B cell (primary cell): ENCODE measurements at places on chromosomes 11 and 22. TPM values are rescaled to one million over a fixed set of nuclear protein-coding genes. Genes with fewer than 3 reads are reported as not detected.

SLC29A2 gene
- total RNA-seq, result 18.5 and 20.1 TPM in 2 replicates

P2RY2 gene
- 0.37 and 0.73 TPM in 2 replicates for total RNA-seq

DNAJB13 gene
- total RNA-seq, result 0.15 TPM in 1 of 2 replicates, not detected in the other

RIMBP3B gene
- total RNA-seq, result 0.49 and 1.6 TPM in 2 replicates

DNA sequence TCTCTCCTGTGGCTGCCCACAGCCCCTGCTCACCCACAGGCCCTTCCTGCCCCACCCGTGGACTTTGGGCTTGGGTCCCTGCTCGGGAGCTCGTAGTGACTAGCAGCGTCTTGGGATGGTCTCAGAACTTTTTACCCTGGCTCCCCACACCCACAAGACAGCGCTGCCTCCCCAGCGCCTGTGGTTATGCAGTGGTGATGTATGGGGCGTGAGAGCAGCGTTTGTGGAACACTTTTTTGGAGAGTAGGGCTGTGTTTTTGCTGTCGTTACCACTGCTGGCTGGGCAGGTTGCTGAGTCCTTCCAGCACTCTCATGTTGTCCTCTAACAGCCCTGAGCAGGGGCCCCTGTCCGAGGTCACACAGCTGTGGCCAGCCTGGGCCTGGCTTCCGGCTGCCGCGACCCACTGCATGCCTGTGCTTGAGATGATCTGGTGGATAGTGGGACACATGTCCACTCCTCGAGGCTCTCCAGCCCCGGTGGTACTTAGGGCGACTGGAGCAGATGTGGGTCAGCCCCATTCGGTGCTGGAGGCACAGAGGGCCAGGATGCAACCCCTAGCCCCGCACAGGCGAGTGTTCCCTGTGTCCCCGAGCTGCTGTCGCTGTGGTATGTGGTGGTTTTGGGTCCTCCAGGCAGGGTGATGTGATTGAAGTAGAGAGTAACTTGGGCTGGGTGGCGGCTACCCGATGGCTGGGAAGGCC lies 7.1 kb upstream of the GRAMD4 start:
- no peaks in the 10 kb centered on the region for H3K27me3 ChIP-seq
- DNase-seq, result no peak
- peak overlapping the region; percentile 46 for H3K4me3 ChIP-seq

DNA sequence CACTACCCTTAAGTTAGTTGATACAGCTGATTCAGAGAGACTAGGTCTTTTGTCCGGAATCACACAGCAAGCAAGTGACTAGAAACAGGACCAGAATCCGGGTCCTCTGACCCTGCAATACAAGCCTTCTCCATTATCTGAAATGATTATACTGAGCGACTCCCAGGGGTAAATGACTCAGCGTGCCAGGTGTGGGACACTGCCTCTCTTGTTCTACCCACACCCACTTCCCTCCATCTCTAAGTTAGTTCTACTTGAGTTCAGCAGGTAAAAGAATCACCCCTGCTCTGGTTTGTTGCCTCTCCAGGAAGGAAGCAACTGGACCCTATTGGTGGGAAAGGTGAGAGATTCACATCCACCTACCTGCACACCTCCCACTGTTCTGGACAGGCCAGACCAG lies 156.9 kb downstream of the DBX1 start:
- H3K4me1 ChIP-seq, result no peaks in the 10 kb centered on the region
- no peaks in the 10 kb centered on the region for H3K27me3 ChIP-seq
- DNase-seq, result no peak
- no peaks in the 10 kb centered on the region for H3K36me3 ChIP-seq
- no peak overlapping the region for H3K4me3 ChIP-seq

DNA sequence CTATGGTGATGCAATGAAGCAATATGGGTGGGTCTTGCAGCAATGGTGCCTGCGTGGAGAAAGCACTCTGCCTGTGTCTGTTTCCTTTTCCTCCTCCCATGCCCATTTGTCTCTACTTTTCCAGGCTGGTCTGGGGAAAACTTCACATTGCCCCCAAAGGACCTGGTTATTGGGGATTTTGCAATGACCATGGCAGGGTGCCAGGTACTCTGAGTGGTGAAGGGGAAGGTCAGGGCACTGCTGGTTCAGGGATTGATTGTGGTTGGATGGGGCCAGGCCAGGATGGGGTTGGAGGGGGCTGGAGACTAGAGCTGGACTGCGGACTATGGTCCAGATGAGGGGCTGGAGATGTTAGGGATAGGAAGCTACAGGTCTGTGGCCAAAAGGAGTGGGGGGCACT lies 92.1 kb downstream of the INSC start:
- no peak for DNase-seq
- H3K27ac ChIP-seq, result no peak overlapping the region
- H3K4me1 ChIP-seq, result no peaks in the 10 kb centered on the region

DNA sequence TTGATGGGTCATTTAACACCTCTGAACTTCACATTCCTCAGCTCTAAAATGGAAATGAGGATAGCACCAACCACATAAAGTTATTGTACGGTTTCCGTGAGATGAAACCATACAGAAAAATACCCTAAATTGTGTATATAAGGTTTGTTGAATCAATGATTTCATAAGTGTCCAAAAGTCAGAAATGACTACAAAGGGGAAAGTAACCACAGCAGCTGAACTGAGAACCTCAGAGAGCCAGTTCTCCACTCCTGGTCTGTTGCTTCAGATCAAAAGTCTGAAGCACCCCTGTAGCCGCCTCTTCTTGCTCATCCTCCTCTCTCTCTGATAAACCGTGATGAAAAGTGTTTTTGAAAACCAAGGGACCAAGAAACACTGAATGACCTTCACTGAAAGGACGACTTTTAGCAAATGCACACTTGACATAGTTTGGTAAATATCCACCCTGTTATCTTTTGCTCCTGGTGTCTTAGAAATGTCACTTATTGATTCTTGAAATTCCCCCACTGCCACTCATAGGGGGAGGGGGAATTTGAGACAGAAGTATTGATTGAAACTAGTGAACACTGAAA lies 194.5 kb downstream of the NAV2 start:
- no peaks in the 10 kb centered on the region for H3K4me1 ChIP-seq
- H3K27ac ChIP-seq, result no peak overlapping the region
- H3K36me3 ChIP-seq, result no peaks in the 10 kb centered on the region
- no peaks in the 10 kb centered on the region for H3K27me3 ChIP-seq

- H3K4me3 ChIP-seq, result no peak overlapping the region
- DNase-seq, result no peak
- H3K36me3 ChIP-seq, result no peaks in the 10 kb centered on the region
Observed at GRCh38 chr11:110287537-110287936, 8.9 kb downstream of the RDX start.
